ENCODE measurements at places on chromosomes 16 and 17.

- no peak for DNase-seq
Observed at GRCh38 chr16:66905633-66906539, 12.8 kb downstream of the CDH16 start.

GRCh38 chr16:56336071-56336688 lies 89.2 kb downstream of the AMFR start:
- no peak for DNase-seq

- DNase-seq, result no peak
Observed at GRCh38 chr16:17511340-17511739, 40.6 kb upstream of the XYLT1 start.

DNA sequence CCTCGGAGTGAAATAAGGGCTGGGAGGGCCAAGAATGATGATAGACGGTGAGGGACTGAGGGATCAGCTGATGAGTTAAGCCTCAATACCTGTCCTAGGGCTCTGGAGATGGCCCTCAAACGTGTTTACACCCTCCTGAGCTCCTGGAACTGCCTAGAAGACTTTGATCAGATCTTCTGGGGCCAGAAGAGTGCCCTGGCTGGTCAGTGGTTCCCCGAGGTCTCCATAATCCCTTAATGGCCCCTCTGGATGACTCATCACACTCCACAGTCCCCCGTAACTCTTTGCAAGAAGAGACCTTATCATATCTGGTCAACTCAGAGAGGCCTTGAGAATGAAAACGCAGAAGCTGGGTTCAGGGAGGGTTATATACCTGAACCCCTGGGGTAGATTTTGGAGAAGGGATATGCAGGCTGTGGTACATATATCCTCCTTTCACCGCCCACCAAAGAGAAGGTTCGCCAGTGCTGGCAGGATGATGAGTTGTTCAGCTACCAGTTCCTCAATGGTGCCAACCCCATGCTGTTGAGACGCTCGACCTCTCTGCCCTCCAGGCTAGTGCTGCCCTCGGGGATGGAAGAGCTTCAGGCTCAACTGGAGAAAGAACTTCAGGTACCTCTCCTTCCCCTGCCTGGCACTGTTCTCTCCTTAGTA lies 3.1 kb downstream of the ALOX12 start:
- no peak for DNase-seq

GRCh38 chr17:61724777-61725176 lies 133.8 kb upstream of the NACA2 start:
- no peak for DNase-seq

DNA sequence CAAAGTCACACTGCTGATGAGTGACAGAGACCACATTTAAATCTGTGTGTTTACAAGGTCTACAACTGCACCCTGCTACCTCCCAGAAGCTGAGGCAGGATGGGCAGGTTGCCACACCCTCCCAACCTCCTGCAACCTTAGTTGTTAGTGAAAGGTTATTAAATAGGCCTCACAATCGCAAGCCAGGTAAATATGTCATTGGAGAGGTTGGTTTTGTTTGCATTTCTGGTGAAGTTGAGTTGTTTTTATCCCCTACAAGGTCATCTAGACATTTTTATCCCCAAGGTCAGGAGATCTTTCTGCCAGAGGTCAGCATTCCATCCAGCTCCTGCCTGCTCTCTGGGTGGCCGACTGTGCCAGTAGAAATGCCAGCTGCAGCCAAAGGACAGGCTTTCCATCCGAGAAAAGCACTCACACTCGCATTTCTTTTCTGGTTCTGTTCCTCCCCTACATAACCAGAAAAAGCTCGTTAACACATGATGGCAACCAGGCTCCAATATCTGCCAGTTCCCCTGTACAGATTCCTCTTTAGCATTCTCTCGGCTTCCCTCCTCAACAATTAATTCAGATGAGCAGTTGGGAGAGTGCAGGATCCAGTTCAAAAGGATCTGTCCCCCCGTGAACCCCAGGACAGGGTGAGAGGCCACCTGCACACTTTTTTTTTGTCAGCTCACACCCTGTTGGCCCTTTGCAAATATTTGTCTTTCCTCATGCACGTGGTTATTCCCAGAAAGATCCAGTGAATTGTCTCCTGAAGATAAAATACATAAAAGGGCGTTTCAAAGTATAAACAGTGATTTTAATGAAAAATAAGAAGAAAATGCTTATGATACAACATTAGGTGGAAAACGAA lies 562.8 kb downstream of the MAF start:
- DNase-seq, result no peak

DNA sequence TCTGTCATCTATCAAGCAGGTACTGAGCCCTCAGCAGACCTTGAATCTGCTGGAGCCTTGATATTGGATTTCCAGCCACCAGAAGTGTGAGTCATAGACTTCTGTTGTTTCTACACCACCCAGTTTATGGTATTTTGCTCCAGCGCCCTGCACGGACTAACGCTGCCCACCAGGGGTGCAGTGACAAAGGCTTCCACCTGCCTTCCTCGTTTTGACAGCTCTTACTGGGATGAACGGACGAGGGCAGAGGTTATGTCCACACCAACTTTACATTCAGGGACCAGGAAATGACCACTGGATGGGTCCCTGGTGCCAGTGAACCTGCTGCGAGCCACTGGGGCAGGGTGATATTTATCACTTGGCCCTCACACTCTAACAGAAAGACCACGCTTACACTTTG lies 66.6 kb upstream of the CBX4 start:
- DNase-seq, result no peak

- DNase-seq, result no peak
Observed at GRCh38 chr17:68954146-68954896, 871 bp downstream of the ABCA8 start.

DNA sequence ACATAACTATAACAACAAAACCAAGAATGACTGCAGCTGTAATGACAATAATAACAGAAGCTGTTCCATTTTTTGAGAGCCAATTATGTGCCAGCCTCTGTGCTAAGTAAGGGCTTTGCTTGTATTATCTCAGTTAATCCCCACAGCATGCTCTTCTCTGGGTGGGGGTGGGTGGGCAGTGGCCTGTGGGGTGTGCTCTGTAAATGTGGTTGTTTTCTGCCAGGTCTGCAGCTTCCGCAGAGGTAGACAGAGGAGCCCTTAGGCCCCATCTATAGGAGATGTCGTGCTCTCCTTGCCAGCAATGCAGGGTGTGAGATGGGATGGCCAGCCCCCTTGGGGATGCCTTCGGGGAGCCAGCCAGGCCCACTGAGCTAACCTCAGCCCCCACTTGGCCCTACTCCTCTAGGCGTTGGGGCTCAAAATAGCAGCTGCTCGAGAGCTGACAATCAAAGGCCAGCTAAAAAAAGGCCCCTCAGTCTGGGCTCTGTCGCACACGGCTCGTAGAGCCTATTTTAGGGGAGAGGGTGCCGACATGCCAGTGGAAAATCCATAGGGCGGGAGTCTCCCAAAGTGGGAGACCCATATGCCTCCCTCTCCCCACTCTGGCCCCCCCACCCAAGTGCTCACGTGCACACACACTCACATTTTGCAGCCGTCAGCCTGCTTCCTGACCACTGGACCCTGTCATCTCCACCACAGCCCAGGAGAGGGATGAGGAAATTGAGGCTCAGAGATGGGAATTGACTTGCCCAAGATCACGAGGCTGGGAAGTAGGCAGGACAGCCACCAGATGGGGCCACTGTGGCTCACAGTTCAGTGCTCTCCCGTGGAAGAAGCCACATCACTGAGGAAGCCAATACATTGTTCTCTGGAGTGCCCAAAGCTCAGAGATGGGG lies 15.8 kb downstream of the CDH16 start:
- DNase-seq, result no peak

DNA sequence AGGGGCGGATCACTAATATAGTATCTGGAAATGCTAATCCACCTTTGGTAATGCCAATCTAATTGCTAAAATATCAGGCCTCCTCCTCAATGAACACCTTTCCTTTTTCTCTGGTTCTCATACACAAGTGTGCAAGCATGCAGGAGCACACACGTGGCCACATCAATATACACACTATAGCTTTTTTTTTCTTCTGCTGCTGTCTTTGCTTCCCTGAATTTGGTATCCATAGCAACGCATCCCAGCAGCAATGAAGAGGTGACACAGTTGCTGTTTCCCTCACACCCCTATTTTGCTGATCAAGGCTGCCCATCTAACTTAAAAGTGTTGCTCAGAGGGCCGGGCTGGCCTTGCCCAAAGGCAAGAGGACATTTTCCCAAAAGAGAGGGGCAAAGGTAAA lies 15.4 kb downstream of the NOG start:
- DNase-seq, result no peak

GRCh38 chr16:86201746-86202145 lies 302.8 kb downstream of the IRF8 start:
- no peak for DNase-seq

- DNase-seq, result no peak
Observed at GRCh38 chr17:10793256-10793655, 10.6 kb downstream of the TMEM238L start.

- no peak for DNase-seq
Observed at GRCh38 chr16:2710711-2711231, 9.3 kb downstream of the PRSS27 start.

- no peak for DNase-seq
Observed at GRCh38 chr16:64865069-64865696, 256.7 kb downstream of the CDH11 start.

DNA sequence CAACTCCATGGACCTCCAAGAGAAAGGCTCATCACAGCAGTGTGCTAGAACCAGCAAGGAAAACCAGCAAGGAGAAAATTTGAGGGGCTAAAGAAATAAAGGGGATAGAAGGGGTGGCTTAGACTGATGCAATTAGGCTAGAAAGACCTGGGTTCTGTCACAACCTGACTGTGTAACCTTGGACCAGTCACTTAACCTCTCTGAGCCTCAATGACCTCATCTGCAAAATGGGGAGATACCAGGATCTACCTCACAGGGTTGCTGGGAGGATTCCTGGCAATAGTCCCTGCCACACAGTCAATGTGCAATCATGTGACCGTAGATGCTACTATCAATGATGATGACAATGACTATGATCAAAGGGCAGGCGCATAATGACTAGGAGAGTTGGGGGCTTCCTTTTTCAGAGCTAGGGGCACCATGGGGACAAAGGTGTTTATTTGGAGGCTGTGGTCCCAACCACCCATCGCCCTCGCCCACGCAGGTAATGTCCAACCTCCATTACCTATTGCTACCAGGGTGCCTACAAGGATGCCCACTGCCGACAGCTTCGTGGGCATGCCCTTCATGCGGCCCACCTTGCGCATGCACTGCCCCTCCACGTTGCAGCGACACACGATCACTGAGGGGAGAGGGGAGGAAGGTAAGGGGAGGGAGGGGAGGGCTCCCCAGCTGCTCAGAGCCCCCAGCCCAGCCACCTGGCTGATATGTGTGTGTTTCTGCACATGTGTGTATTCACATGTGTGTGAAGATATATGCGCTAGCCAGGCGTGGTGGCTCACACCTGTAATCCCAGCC lies 9.7 kb downstream of the CDH16 start:
- DNase-seq, result no peak

DNA sequence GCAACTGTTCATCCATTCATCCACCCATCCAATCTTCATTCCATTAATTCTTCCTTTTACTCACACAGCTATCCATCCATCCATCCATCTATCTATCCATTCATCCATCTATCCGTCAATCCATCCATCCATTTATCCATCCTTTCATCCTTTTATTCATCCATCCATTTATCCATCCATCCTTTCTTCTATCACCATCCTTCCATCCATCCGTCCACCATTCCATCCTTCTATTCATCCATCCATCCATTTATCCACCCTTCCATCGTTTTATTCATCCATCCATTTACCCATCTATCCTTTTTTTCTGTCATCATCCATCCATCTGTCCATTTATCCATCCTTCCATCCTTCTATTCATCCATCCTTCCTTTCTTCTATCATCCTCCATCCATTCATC lies 73.0 kb upstream of the FOXF1 start:
- DNase-seq, result no peak

DNA sequence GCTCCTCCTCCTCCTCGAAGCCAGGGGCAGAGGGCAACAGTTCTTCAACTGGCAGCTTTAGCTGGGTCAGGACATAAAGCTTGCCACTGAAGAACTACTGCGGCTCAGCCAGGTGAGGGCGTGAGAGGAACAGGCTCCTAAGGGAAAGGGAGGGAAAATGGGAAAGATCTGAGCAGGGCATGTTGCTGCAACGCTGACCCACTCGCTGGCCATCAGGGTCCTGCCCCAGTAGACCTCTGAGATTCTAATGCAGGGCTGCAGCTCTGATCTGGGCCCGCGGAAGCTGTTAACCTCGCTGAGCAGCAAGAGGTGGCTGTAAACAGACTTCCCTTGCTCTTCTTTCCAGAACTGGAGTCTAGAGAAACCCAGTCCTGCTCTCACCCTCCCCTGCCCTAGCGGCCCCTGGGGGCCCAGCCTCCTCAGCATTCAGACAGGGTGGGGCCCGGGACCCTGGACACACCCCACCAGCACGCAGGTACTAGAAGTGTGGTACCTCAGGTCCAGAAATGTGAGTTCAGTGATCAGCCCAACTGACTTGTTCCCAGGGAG lies 3.8 kb upstream of the TLCD2 start:
- no peak for DNase-seq

- no peak for DNase-seq
Observed at GRCh38 chr16:14371778-14372431, 258.2 kb downstream of the PARN start.

DNA sequence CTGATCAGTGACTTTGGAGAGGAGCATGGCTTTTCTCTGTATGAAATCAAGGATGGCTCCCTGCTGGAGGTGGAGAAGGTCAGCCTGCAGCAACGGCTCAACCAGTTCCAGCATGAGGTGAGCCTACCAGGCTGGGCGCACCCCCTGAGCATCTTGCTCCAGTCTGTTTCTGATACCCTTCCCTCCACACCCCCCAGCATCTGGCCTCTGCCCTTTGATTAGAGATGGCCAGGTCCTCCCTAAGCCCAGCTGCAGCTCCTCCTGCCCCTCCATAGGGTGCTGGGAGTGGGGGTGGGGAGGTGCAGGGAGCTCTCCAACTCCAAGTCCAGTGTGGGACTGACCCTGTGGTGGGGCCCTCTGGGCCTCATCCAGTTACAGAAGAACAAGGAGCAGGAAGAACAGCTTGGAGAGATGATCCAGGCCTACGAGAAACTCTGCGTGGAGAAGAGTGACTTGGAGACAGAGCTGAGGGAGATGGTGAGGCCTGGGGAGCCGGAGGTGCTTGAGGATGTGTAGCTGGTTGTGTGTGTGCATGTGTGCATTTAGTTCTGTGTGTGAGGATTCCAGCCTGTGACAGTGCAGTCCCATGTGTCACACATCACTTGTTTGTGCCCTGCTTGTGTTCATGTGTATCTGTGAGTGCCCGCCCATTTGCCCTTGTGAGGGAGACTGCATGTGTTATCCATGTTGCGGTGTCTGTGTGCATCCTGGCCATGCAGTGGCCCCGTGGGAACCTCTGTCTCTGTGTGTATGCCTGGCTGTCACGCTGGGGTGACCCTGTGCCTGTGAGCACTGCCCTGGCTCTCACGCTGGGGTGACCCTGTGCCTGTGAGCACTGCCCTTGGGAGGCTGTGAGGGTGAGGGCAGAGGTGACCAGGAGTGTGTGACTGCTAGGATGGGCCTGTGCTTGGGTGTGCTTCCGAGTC lies 3.0 kb downstream of the TBKBP1 start:
- DNase-seq, result no peak

- DNase-seq, result no peak
Observed at GRCh38 chr16:3819175-3819527, 61.4 kb downstream of the CREBBP start.
